ENCODE measurements at places on chromosomes 4 and X.

DNA sequence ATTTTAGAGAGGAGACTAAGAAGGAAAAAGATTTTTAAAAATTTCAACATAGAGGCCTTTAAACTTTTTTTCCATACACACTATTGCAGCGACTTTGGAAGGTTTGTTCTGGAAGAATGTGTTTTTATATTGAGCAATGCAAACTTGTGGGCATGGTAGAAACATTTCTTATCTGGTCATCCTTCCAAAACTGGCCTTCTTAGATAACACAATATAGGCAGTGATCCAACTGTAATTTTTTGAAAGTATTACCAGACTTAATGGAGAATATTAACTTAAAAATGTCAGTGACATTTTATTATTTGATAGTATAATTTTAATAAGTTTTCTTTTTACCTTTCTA lies 25.6 kb downstream of the FHDC1 start:
- DNase-seq, result no peak

GRCh38 chr4:38500433-38500832 lies 163.6 kb upstream of the KLF3 start:
- no peak for DNase-seq

GRCh38 chrX:155747520-155747919 lies 133.6 kb upstream of the VAMP7 start:
- DNase-seq, result no peak

GRCh38 chr4:25123236-25123635 lies 37.0 kb downstream of the SEPSECS start:
- no peak for DNase-seq

DNA sequence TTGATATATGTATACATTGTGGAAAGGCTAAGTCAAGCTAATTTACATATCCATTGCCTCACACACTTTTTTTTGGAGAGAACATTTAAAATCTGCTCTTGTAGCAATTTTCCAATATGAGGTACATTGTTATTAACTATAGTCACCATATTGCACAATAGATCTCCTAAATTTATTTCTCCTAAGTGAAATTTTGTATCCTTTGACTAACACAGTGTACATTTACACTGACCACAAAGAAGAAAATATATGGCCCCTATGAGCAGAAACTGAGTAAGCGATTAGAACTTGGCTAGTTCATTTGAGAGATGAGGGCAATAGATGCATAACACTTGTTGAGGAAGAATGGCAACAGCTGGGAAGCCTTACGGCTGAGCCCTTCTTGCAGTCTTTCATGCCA lies 20.3 kb upstream of the GUCY1B1 start:
- DNase-seq, result no peak

DNA sequence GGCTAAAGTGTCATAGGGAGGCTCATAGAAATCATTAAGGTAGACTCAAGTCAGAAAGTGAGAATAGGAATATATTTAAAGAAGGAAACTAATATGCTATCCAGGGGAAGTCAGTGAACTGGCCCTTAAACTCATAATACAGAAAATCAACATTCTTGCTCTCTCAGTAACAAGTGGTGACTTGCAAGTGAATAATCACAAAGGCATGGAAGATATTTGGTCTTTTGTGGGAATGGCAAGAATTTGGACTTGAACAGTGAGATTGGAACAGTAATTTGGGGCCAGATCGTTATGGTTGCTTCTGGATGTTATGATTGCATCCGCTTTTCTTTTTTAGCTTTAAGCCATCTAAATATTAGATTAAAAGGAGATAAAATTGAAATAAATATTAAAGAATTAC lies 103.8 kb downstream of the TBC1D19 start:
- no peak for DNase-seq

- DNase-seq, result peak; percentile 85
Measured at GRCh38 chrX:318068-318738, 393 bp downstream of the GTPBP6 start.

- DNase-seq, result no peak
Measured at GRCh38 chr4:165319030-165319429, 8.4 kb upstream of the MSMO1 start.

- no peak for DNase-seq
Measured at GRCh38 chrX:104105330-104106262, 6.7 kb upstream of the ZCCHC18 start.

- DNase-seq, result no peak
Measured at GRCh38 chrX:141701072-141701471, 2.5 kb upstream of the SPANXD start.

DNA sequence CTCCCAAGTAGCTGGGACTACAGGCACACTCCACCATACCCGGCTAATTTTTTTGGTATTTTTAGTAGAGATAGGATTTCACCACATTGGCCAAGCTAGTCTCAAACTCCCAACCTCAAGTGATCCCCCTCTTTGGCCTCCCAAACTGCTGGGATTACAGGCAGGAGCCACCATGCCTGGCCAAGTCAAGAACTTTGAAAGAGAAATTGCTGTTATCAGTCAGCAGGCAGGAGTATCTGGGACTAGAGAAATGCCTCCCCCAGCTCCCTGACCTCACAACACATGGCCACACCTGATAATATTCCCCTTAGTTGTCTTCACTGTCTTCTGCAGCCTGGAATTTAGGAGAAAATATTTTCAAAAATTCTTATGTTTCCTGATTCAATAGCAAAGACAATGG lies 7.4 kb downstream of the TXK start:
- DNase-seq, result no peak

GRCh38 chrX:46575586-46575985 lies 2.0 kb downstream of the CHST7 start:
- no peak for DNase-seq

DNA sequence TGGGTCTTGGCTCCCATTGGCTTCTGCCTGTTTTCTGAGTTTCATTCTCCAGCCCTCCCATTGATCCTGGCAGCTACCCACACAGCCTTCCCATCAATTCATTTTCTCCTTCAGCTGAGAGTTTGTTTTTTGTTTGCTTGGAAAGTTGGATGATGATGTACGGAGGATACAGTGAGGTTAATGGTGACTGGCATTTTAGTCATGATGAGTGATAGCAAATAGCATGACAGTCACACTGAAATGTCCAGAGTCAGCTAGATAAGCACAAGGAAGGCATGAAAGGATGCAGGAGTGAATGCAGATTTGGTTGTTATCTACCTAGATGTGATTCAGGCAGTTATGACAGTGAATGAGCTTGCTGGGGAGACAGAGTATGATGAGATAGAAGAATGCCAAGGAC lies 30.6 kb upstream of the LCORL start:
- no peak for DNase-seq

- no peak for DNase-seq
Measured at GRCh38 chrX:81390237-81390636, 188.3 kb downstream of the SH3BGRL start.

GRCh38 chr4:2510351-2511259 lies 25.8 kb upstream of the FAM193A start:
- DNase-seq, result no peak

GRCh38 chr4:112861691-112862674 lies 187.5 kb upstream of the ANK2 start:
- DNase-seq, result no peak

- no peak for DNase-seq
Measured at GRCh38 chr4:70984589-70984988, 8.9 kb upstream of the DCK start.

- no peak for DNase-seq
Measured at GRCh38 chr4:72846280-72847111, 223.0 kb downstream of the COX18 start.

DNA sequence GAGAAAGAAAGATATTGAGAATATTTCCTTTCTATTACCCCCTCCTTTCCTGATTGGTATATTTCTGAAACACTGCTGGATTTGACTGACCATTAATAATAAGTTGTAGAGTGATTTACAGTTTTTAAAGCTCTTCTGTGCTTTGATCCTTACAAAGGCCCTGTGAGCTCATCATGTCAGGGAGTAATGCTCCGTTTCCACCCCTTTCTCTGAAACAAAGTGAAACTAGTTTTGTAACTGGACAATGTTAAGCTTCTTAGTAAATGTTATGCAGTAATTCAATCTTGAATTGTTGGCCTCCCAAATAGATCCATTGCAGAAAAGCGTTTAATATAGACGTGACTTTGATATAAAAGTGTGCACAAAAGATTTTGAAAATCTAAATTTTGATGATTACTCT lies 190.1 kb upstream of the GNPDA2 start:
- DNase-seq, result no peak

GRCh38 chrX:39982948-39983347 lies 114.8 kb downstream of the BCOR start:
- DNase-seq, result no peak

GRCh38 chr4:38846015-38846414 lies 10.6 kb downstream of the TLR6 start:
- no peak for DNase-seq

DNA sequence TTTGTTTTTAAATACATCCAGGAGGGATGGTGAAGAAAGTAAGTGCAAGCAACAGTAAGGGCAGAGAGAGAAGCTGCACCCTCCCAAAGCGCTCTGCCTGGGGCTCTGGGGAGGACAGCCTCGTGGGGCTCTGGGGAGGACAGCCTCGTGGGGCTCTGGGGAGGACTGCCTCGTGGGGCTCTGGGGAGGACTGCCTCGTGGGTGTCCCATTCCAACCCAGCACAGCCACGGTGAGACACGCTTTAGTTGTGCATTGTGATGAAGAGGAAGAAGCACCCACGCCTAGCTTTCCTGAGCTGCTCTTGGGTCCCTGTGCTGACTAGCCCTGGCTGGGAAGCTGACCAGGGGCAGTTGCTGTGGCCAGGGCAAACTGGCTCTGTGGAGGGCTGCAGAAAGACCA lies 43.1 kb upstream of the SLC25A4 start:
- no peak for DNase-seq

DNA sequence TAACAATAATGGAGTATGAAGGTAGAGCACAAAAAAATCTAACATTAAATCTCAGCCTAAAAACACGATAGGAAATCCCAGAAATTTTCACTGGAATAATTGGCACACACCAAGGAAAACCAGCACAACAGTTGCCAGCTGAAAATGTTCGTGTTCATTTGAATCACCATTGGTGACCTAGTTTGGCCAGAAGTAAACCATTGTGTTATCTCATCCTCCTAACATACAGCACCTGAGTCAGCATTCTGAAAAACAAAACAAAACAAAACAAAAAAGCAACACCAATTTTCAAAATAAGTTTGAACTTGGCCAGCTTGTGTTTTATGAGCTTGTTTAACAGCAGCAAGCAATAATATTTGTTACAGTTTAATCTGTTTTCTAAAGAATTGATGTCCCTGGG lies 41.1 kb downstream of the UCHL1 start:
- DNase-seq, result no peak

- DNase-seq, result no peak
Measured at GRCh38 chr4:125319311-125319710, 4.6 kb downstream of the FAT4 start.

DNA sequence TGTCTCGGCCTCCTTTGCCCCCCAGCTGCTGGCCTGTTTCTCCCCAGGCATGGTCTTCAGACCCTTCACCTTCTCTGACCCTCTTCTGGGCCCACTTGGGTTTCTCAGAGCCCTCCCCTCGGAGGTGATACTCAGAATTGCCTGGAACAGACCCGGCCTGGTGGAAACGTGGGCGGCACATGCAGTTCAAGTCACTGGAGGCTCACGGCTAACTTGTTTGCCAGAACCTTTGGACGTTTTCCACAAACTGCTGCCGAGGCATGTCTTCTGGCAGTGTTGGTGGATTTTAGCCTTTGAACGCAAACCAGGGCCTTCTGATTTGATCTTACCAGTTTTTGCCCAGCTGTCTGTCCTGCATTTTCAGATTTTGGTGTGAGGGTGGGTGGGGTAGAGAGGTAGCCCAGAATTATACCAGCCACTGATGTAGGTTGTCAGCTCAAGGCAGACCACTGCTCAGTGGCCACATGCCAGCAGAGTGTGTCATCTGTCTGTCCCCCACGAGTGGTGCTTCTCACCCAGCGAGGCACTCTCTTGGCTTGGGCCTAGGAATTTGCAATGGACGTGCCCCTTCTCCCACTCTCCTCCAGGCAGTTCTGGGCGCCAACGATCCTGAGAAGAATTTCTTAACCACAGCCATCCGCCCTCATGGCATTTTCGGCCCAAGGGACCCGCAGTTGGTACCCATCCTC lies 32.5 kb upstream of the ZNF185 start:
- DNase-seq, result no peak

- DNase-seq, result no peak
Measured at GRCh38 chrX:7252013-7252610, 104.2 kb upstream of the PUDP start.

- DNase-seq, result no peak
Measured at GRCh38 chrX:13829983-13830382, 13.1 kb upstream of the GPM6B start.

GRCh38 chrX:10110984-10111363 lies 45.8 kb upstream of the CLCN4 start:
- DNase-seq, result no peak

GRCh38 chr4:189162073-189162789 lies 778.4 kb upstream of the FRG1 start:
- no peak for DNase-seq

GRCh38 chr4:85446141-85446861 lies 28.6 kb upstream of the ARHGAP24 start:
- no peak for DNase-seq

- no peak for DNase-seq
Measured at GRCh38 chr4:25624616-25625015, 31.0 kb upstream of the SLC34A2 start.

DNA sequence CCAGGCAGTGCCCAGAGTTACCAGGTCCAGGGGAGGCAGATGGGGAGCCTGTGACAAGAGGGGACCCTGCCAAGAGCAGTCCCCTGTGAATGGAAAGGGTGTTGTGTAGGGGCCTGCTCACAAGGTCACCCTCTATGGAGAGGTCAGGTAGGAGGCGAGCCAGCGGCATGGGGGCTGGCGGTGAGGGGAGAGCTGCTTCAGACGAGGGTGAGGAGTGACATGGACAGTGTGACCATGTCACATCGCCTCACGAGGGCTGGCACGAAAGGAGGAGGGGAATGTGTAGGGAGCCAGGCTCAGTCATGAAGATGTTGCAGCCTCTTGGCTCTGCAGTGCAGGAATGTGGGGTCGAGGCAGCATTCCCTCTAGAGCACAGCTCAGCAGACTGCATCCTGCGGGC lies 29.6 kb downstream of the CLCN4 start:
- DNase-seq, result no peak

Data from right kidney (tissue), 9 donors.